ENCODE measurements at places on chromosomes 1 and 21.

DNA sequence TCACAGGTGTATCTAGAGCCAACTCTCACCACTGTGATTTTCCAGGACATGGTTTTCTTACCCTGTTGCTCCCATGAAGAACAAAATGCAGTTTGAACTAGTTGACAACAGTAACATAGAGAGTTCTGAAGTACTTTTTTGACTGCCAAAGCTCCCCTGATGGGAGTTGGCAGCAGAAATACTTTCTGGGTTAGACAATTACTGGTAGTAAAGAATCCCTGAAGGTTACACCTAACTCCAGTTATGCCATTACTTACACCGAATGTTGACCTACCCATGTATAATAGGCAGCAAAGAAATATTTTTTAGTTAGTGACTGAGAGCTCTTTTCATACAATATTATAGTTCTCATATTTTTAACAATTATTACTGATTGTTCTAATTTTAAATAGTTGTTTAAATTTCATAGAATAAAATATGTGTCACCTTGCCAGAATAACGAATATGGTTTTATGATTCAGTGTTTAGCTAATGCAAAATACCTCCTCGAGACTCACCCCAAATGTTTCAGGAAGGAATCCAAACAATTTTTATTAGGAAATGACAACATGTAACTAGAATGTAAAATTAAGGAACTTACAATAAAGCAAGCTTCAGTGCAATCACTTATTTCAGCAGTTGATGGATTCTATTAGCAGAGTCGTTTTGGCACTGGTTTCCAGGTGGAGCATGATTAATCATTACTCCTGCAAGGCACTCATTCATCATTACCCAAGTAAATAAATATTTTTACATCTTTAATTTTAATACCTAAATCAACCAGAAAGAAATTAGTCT, 237.6 kb downstream of the MRPL39 start:
- no peak for DNase-seq

- no peak for DNase-seq
Measured at GRCh38 chr1:168783458-168784210, 54.6 kb upstream of the DPT start.

DNA sequence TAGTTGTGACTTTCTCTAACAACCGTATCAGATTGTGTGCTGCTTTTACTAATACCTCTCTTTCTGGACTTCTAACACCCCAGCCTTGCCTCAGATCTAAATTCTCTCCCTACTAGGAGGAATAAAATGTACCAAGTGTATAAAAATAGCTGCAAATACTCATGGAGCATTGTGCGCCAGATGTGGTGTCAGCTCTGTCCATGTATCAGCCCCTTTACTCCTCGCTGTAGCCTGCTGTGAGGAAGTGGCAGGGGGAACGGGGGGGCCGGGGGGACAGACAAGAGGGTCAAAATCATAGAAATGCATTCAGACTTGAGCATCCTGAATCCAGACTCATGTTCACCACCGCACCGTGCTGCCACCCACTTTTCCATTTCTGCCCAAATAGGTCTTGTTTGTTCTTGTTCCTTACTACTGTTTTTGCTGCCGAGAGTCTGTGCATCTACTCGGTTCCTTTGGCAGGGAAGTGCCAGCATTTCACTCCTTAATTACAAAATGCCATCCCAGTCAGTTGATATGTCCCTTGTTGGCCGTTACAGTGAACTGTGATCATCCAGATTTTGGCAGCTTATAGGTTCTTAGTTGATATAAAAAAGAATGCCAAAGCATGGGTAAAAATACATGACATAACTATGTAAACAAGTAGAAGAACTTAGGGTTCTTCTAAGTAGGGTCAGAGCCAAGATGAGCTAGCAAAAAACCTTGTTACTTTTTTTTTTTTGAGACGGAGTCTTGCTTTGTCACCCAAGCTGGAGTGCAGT, 76.4 kb downstream of the UBE4B start:
- no peak for DNase-seq

- DNase-seq, result no peak
Measured at GRCh38 chr1:161069241-161069640, 450 bp downstream of the ARHGAP30 start.

Measured in cerebellum (tissue), 4 donors.